ENCODE measurements at places on chromosomes 12 and 14. TPM values are rescaled to one million over a fixed set of nuclear protein-coding genes. Genes with fewer than 3 reads are reported as not detected.
A peak's percentile ranks its signal among the peaks of the same experiment; 100 is the strongest.

The ARHGAP9 gene
- total RNA-seq, result 65.4 TPM

The TAC3 gene
- total RNA-seq, result 18.0 TPM

The RALGAPA1 gene
- 29.0 TPM for total RNA-seq

The LRRC43 gene
- 0.31 TPM for total RNA-seq

The SLC6A15 gene
- 5.3 TPM for total RNA-seq

DNA sequence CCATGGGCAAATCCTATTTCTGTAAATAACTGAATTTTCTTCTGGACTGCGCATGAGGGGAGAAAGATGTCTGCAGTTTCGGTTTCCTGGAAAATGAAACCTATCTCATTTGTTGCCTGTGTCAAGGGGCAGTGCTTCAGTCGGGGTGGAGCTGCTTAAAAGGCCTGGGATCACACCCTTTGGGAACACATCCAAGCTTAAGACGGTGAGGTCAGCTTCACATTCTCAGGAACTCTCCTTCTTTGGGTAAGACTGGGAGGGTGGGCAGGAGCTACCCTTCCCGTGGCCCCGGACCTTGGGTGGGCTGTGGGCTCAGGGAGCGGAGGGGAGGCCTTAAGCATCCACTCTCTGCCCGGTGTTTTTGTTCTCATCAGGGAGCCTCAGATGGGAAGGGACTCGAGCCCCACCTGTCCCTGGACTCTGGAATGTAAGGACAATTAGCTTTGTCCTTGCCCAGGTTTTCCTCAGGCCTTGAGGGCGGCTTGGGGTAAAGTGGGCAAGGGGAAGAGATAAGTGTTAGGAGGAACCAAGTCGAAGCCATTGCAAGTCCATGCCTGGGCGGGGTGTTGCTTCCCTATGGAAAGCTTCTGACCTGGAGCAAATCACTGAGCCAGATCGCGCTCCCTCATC is at the start of gene IFI27:
TSS of gene IFI27 (plus strand) at position 185 of the 630 bp plus-strand sequence.
- DNase-seq, result no peak

DNA sequence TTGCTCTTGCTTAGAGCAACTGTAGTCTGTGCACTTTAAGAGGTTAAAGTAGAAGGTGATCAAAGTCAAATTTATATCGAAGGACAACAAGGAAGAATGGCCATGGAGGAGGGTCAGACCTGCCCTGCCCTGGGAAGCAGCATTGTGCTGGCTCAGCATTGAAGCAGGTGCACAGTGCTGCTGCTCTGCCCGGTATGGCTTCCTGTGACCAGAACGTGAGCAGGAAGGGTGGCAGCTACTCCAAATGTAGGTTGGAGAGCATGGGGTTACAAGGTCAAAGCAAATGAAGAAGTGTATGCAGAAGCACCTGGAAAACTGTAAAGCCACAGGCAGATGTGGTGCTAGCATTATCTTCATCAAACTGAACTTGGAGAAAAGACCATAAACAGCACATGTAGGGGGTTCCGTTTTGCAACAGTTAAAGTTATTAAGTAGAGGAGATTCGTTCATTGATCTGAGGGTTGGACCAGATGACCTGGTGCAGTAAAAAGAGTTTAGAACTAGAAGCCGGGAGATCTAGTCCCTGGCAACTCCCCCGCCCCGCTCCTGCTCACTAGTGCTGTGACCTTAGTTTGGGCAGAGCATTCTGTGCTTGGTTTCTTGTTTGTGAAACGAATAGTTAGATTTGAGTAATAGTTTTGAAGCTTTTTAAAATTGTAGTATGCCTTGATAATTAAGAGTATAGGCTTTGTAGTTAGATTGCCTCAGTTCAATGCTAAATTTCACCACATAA is 84.2 kb downstream of the SCN8A start:
- no peak for DNase-seq

GRCh38 chr12:41652981-41653380 is 464.9 kb downstream of the PDZRN4 start:
- DNase-seq, result no peak

DNA sequence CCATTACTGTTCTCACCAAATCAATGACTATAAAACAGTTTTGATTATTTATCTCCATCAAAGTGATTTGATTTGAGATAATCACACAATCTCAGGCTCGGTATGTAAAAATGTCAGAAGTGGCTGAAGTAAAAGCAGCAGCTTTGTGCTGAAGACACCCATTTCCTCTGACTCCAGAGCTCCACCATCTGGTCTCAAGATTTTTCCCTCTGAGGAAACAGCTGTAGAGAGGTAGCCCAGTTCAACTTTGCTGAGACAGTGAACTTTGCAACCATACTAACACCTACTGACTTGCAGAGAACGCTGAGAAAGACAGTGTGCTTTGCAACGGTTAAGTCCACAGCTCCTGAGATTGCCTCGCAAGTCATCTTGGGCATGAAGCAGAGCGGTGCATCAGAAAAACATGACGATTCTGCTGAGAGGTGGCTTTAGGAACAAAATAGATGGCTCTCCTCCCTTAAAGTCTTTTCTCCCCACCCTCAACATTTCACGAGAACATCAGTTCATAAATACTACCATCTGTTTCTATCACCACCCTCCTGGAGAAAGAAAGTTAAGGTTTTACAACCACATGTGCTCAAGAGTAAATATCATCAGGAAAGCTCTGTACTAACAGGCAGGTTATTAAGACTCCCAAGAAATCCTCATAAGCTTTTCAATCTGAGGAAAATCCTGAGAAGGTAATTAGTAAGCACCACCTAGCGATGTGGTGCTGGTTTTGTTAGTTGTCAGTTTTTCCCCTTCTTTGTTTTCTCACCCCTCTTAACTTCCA is 34.8 kb downstream of the HIGD1C start:
- peak; percentile 47 for DNase-seq

- no peak for DNase-seq
Observed at GRCh38 chr12:15963271-15963670, 52.1 kb downstream of the DERA start.

DNA sequence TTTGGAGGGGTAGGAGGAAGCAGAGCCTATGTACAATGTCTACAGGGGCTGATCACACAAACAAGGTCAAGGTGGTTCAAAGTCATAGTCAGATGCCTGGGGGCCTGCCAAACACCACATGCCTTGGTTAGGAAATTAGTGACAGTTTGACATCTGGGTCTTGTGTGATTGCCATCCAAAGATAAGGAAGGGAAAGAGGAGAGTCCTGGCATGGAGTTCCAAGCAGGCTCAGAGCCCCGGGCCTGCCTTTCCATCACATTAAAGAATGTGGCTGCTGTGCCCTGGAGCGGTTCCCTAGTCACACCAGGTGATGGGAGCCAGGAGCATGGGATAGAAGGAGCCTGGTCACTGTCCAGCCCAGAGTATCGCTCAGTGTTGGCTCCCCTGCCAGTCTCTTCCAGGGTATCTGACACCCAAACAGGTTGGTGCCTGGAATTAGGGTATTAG is 53.6 kb upstream of the BCL2L14 start:
- DNase-seq, result no peak

- no peak for DNase-seq
Observed at GRCh38 chr14:57834961-57835360, 30.9 kb downstream of the SLC35F4 start.

DNA sequence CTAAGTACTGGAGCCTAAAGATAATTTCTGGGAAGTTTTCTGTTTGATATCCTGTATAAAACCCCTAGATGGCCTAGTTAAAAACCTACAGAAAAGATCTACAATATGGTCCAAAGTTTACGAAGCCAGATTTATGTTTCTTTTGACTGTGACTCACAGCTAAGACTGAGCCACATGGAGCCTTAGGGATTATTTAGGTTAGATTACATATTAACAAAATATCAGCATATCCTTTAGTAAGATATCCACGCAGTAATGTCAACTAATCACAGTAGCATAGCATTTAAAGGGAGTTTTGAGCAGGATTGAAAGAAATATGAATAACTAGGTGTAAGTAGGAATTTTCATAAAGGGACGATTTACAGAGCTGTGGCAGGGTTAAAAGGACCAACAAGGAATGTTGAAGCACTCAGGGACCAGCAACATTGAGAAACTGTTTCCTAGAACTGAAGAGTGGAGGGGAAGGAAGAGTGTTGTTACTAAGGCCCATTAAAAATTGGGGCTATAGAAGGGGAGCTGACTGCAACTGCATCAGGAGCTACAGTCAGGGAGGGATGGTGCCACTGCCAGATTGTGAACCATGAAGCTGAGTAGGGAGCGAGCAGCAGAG is 155.5 kb downstream of the DACT1 start:
- no peak for DNase-seq

GRCh38 chr12:41190338-41190737 is 2.2 kb downstream of the PDZRN4 start:
- DNase-seq, result peak; percentile 14

- no peak for DNase-seq
Observed at GRCh38 chr12:22631863-22632463, 7.0 kb downstream of the ETNK1 start.

- DNase-seq, result no peak
Observed at GRCh38 chr12:104581005-104581570, 124.3 kb downstream of the CHST11 start.

DNA sequence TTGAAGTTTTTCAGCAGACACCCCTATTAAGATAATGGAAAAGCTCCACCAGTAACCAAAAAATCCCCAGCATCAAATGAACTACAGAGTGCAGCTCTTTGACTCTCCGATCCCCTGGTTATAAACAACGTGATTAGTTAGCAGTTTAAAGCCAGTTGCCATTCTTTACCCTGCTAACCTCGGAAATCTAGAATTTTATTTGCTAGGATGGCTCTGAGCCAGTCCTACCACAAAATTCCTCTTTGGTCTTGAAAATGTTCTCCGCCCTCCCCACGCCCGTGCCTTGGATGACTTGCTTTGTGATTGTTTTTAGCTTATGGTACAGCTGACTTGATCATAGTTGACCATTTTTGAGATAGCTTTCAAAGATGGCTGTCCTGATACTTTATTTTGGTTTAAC is 1.2 kb downstream of the KLHDC2 start:
- no peak for DNase-seq

GRCh38 chr12:118649765-118650585 is 273.6 kb downstream of the SUDS3 start:
- no peak for DNase-seq
